ENCODE measurements at places on chromosomes 12 and 14.

GRCh38 chr14:77580964-77581505 lies 35.4 kb downstream of the SPTLC2 start:
- peak; percentile 69 for DNase-seq

DNA sequence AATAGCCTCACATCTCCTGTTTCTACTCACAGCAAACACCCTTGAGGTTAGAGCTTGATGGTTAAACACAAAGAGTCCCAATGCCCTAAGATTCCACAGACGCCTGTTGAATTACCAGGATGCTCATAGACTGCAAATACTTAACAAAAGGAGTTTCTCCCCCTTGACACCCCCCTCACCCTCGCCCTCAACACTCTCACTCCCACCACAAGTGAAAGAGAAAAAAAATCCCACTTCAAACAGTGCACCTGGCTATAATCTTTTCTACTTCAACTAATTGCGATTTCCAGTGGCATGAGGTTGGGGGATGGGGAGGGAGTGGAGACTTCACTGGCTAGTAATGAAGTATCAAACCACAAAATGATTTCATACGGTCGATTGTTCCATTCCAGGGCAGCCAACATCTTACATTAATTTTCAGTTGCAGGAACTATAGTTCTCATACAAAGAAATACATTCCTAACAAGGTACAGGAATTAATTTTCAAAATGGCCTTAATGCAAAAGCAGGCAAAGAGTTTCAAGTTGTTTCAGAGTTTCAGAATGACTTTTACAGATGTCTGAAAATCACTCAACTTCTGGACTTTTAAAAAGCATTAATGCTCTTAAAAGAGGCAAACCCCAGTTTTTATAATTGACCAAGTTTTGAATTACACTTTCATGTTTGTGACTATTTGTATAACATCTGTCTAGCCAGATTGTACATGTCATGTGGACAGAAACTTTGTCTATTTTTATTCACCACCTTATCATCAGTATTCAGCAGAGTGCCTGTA lies 390.7 kb downstream of the C12orf75 start:
- DNase-seq: no peak

- DNase-seq: no peak
Observed at GRCh38 chr12:31834150-31834549, 105.3 kb upstream of the AMN1 start.

DNA sequence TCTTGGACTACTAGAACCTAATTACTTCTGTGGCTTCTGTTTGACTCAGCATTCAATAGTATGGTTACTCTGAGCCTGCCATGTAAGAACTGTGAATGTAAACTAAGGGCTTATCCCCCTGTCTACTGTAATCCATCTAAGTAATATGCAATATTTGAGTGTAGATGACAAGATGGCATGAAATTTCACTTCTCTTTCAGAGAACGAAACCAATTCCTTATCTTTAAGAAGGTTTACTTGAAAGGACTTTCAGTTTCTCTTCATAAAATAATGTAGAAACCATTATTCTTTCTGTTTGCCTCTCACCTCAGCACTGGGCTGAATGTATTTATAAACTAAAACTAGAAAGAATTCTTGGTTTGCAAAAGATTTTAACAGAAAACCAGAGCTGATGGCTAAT lies 60.4 kb upstream of the ARID2 start:
- no peak for DNase-seq

DNA sequence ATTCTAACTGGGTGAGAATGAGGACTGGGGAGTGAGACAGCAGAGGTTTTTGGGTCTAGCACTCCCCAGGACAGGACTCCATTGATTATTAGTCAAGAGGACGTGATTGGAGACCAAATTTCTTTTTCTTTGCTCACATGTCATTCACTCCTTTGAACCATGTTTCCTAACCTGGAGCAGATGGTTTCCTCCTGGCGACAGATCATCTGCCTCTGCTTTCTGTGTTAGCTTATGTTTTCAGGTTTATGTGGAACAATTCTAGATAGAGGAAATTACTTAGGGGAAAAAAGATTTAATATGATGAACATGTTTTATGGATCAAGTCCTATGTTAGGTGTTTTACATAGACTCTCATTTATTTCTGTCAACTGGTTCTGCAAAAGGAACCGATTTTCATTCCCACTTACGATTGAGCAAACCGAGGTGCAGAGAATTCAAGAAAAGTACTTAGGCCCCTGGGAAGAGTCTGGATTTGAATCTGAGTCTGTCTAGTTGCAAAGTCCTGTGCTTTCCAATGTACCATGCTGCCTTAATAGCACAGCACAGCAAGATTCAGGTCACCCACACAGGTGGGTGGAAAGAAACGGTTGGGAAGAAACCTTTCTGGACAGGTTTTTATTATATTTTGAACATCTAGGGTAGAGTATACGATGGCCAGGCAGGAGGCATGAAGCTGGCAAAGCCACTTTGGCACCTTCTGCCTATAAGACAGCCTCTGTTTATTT lies 30.8 kb downstream of the SMOC1 start:
- DNase-seq: no peak

DNA sequence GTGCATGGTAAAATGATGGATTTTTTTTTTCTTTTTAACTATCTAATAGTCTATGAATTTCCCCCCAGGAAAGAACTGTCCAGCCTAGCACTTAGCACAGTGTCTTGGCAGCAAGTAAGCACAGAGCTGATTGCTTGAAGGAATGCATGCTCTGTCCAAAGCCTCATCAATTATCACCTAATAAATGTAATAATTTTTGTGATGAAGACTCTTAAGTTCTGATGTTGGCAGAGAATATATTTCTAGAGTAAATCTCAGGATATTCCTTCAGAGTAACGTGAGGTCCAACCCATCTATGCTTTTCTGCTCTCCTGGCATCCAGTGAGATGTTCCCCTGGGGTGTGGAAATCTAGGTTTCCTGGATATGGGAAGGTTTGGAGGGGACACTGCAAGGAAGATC lies 152.4 kb downstream of the TMX1 start:
- DNase-seq: no peak

DNA sequence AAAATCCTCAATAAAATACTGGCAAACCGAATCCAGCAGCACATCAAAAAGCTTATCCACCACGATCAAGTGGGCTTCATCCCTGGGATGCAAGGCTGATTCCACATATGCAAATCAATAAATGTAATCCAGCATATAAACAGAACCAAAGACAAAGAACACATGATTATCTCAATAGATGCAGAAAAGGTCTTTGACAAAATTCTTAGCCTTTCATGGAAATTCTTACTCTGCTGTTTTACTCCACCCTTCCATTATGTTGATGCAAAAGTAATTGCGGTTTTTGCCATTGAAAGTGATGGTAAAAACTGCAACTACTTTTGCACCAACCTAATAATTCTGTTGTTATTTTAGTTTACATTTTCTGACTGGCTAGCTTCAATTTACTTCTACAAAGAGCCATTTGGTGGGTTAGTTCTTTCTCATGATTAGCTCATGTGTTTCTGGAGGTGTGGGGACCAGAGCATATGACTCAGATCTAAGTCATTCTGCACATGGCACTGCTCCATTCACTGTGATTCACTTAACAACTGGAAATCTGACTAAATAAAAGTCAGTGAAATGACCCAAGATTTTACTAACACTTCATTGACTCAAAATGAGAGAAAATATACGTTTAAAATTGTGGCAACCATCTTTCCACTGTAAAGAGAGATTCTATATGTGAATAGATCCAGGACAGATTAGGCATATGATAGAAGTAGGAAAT lies 99.9 kb downstream of the TMTC3 start:
- no peak for DNase-seq

- DNase-seq: no peak
Observed at GRCh38 chr14:34792598-34792997, 78.2 kb upstream of the CFL2 start.

DNA sequence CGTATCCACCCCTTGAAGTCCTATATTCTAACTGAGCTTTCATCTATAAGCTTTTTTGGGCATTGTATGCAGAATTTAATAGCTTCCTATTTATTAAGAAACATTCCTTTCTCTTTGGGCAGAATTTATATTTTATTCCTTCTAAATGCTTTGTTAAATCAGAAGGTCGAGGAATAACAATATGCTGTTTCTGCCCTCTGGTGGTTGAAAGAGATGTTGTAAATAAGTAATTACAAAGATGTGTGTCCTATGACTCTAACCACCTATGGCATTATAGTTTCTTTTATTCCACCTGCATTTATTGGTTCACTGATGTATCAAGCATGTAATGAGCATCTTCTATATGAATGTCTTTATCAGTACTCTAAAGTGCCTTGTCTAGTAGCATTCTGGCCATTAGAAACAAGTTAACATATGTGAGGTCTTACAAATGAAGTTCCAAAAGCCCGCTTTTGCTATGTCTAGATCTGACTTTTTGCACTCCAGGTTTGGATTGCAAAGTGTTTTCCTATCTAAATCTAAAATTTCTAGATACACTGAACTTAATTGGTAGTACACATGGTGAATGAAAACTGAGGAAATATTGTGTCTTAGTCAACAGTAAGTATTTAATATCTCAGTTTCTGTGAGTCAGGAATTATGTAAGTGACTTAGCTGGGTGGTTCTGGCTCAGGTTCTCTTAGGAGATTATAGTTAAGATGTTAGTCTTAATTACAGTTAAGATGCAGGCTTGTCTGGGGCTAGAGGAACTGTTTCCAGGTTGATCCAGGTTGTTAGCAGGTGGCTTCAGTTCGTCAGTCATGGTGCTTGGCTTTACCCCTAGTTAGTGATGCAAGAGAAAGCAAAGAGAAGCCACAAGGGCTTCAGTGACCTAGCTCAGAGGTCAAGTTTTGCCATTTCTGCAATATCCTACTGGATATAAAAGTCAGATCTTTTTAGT lies 57.5 kb downstream of the PLEKHA5 start:
- DNase-seq: no peak

DNA sequence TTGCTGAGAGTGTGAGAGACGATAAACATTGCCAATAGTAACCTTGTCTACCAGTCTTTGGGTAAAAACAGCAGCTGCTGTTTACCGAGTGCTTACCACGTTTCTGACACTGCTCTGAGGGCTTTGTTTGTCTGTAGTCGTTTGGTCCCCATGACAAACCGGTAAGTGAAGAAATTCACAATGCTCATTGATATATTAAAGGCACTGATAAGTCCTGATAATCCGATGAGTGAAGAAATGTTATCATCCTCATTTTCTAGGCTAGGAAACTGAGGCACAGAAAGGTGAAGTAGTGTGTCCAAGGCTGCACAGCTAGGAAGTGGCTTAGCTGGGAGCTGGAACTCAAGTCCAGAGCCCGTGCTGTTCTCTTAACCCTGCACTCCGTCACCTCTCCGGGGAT lies 138.6 kb downstream of the SCARB1 start:
- DNase-seq: no peak

- no peak for DNase-seq
Observed at GRCh38 chr12:87127272-87127671, 871.1 kb upstream of the MGAT4C start.

GRCh38 chr12:22014783-22015144 lies 31.3 kb upstream of the CMAS start:
- no peak for DNase-seq

DNA sequence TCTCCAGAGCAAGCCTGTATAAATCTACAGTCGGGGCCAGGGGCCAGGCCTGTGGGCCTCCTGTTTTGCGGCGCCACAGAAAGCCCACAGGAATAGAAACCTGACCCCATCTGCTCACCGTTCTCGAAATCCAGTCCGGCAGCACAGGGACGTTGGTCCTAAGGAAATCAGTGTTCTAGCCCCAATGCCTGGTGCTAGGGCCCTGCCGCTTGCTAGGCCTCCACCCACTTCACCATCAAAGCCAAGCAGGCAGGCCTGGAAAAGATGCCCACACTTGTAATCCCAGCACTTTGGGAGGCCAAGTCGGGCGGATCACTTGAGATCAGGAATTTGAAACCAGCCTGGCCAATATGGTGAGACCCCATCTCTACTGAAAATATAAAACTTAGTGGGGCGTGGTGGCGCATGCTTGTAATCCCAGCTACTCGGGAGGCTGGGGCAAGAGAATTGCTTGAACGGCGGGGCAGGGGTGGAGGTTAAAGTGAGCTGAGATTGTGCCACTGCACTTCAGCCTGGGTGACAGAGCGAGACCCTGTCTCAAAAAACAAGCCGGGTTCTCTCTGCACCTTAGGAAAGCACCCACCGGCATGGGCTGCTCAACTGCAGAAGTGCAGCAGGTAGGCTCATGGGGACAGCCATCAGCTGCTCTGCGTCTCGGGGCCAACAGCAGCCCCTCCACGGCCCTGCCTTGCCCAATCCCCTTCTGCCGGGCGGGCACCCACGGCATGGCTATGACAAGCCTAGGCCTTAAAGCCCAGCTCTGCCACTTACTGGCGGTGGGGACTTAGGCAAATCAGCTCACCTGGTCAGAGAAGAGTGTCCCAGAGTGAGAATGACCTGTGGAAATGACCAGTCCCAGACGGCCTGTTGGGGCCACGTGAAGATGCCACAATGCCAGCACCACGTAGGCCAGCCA lies 47.4 kb downstream of the VWF start:
- no peak for DNase-seq

DNA sequence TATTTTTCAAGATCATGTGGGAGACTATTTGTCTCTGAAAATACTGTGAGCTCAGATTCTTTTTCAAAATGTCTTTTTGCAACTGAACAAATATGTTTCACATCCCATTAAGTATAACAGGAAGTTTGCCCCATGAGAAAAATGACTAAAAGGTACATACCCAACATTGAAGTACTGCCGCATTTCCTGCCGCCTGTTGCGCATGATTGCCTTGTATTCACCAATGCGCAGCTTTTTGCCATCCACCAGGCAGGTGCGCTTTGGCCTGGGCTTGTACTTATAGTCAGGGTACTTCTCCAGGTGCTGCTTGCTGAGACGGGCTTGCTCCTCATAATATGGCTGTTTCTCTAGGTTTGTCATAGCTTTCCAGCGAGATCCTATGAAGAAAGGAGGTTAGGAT lies 413.2 kb downstream of the SOX5 start:
- no peak for DNase-seq

DNA sequence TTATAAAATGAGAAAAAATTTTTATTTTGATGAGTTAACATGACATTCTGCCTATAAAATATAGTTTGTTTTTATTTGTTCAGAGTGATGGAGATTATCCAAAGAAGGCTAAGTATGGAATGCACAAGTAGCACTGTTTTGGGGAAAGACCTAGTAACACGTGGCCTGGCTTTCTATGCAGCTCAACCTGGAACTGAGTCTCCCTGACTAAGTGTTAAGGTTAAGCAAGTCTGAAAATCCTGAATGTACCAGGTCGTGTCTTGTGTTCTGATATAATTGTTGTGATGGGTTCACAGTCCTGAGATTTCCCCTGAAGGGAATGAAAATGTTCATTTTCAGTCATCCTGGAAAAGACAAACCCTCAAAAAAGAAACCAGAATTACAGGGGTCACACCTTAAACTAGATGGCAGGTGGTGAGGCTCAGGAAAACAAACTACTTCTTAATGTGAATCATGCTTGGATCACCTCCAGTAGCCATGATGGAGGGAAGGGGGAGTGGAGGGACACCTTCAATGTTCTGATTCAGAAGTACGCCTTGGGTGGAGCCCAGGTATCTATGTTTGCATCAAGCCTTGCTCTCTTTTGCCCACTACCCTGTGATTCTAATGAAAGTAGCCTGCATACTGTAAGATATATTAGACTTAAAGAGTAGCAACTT lies 236.8 kb downstream of the ALX1 start:
- no peak for DNase-seq

DNA sequence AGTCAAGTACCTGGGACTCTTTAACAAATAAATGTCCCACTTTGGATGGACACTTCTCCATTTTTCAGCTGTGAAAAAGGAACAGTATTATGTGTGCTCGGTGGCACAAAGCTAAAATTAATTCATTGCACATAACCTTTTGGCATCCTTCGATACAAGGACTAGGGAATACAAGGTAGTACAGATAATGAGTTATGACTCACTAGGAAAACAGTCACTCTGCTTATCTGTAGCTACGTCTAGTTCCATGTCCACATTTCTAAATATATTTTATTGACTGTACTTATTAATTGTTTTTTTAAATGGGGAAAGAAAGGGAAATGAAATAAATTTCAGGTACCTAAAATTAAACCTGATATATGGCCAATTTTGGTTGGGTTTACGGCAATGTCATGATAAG lies 35.2 kb upstream of the RIC8B start:
- no peak for DNase-seq
